ENCODE measurements at places on chromosomes 16 and 17. TPM values are rescaled to one million over a fixed set of nuclear protein-coding genes. Genes with fewer than 3 reads are reported as not detected.

Gene SALL1
- 0.68 TPM for total RNA-seq

Gene ASB16
- total RNA-seq, result not detected

Gene GOSR2
- total RNA-seq, result 47.7 TPM

Gene TOB1
- total RNA-seq, result 28.3 TPM

Gene FOXC2
- not detected for total RNA-seq

Gene KCNH6
- total RNA-seq, result not detected

Gene HEATR9
- not detected for total RNA-seq

Gene CX3CL1
- 4.7 TPM for total RNA-seq

Gene CTF1
- total RNA-seq, result 2.9 TPM

Gene HOXB5
- 0.38 TPM for total RNA-seq

Gene UBFD1
- 33.1 TPM for total RNA-seq

Gene TVP23C
- total RNA-seq, result 20.2 TPM

Gene MMP15
- 2.0 TPM for total RNA-seq

Gene CDRT15L2
- total RNA-seq, result not detected

Gene IRX3
- total RNA-seq, result 4.6 TPM

Gene PTX4
- not detected for total RNA-seq

Gene FOXJ1
- total RNA-seq, result not detected

Gene RUNDC3A
- not detected for total RNA-seq

Gene NPIPB13
- 10.9 TPM for total RNA-seq

Gene MYLK3
- 0.75 TPM for total RNA-seq

Gene CSNK1D
- total RNA-seq, result 55.1 TPM

Gene KCNJ12
- not detected for total RNA-seq

Data from subcutaneous adipose tissue (tissue), 4 donors.